Epithelial cell of esophagus (primary cell): ENCODE measurements at places on chromosomes 12 and 14.

DNA sequence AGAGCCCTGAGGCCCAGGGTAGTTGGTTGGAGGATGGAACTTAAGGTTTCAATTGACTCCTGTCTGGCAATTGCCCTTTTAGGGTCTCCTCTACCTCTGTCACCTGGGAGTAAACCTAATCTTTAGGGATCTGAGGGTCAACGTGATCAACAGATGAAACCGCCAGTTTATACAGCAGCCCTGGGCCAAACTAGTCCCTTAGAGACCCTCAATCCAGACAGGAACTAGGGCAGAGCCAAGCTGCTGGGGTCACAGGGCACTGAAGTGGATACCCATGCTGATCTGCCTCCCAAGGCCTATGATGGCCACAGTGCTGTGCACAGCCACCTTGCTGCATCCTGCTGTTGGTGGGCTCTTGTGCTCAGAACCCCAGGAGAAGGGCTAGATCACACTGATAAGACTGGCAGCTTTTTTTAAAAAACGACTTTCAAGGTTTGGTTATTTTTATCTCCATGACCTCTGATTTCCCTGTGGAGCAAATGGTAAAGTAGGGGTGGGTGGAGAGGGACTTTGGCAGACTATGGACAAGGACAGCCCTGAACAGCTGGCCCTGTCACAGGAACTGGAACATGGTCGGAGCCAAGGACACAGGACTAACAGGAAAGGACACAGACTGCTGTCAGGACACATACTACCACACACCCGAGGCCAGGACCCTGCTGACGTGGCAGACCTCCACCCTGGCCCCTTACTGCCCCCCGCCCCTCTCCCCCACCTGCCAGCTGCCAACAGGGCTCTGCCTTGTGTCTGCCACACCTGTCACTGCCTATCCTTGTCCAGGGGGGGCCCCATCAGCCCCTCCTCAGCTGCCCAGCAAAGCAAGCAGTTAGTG lies 474 bp downstream of the FITM1 start:
- DNase-seq: no peak

DNA sequence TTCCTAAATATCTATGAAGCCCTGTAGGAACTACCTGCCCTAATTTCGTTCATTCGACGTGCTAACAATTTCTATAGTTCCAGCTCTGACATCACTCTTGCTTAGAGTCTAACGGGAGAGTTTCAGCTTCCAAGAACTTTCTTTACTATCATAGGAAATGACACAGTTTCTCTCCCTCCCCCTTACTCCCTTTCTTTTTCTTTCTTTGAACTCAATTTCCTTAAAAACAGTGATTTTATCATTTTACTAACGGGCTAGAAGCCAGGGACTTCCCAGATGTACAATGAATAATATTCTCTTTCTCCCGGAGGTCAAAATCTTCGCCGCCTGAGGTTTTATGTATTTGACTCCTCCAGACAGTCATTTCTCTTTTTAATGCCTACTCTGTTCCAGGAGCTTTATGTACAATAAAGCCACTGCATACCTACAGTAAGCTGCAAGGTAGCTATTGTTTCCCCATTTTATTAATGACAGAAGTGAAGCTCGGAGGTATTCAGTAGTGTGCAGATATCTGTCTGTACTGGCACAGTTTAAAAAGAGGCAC lies 15.7 kb downstream of the SMCO2 start:
- peak; percentile 7 for DNase-seq

DNA sequence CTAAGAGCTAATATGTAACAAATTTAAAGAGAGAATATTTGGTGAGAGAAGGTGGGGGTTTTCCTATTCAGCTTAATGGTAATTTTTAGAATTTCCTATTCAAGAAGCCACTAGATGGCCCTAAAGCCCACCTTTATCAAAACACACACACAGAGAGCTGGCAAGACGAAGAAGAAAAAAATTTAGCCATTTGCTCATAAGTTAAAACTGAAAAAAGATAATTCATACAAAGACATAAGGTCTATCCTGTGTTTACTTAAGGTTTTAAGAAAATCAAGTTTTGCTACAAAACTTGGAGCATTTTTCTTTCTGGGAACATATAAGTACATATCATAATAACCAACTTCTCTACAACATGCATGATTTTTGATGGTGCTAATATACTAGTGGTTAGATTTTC lies 46.8 kb upstream of the PCED1B start:
- peak; percentile 71 for DNase-seq

GRCh38 chr14:33734387-33734786 lies 216.5 kb downstream of the EGLN3 start:
- DNase-seq: no peak

- no peak for DNase-seq
These were observed 21.8 kb downstream of the CCNK start for GRCh38 chr14:99502989-99503421.

- no peak for DNase-seq
These were observed 39.4 kb downstream of the ZFHX2 start for GRCh38 chr14:23512156-23512555.

GRCh38 chr14:71400871-71401321 lies 493.6 kb downstream of the PCNX1 start:
- DNase-seq: peak; percentile 29

- no peak for DNase-seq
These were observed 192.5 kb upstream of the PWP1 start for GRCh38 chr12:107493135-107493494.

- DNase-seq: no peak
These were observed 2.9 kb downstream of the SPX start for GRCh38 chr12:21528953-21529352.

DNA sequence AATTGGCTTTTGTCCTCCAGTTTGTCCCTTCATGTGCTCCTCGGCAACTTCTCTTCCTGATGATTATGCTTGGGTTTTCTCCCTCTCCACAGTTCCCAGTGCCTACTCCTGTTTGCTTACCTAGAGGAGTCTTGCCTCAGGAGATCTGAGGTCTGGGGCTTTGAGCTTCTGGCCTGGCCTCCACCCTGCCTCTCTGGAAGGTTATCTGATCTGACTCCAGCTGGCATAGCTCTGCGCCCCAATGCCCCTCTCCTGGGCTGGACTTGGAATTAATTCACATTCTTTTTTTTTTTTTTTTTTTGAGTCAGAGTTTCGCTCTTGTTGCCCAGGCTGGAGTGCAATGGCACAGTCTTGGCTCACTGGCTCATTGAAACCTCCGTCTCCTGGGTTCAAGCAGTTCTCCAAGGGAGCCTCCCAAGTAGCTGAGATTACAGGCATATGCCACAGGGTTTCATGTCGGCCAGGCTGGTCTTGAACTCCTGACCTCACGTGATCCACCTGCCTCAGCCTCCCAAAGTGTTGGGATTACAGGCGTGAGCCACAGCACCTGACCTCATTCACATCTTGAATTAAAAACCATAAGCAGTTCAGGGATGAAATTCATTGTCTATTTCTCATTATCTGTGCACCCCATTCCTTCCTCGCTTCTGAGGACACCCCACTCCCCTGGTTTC lies 33.5 kb downstream of the CFL2 start:
- DNase-seq: no peak

DNA sequence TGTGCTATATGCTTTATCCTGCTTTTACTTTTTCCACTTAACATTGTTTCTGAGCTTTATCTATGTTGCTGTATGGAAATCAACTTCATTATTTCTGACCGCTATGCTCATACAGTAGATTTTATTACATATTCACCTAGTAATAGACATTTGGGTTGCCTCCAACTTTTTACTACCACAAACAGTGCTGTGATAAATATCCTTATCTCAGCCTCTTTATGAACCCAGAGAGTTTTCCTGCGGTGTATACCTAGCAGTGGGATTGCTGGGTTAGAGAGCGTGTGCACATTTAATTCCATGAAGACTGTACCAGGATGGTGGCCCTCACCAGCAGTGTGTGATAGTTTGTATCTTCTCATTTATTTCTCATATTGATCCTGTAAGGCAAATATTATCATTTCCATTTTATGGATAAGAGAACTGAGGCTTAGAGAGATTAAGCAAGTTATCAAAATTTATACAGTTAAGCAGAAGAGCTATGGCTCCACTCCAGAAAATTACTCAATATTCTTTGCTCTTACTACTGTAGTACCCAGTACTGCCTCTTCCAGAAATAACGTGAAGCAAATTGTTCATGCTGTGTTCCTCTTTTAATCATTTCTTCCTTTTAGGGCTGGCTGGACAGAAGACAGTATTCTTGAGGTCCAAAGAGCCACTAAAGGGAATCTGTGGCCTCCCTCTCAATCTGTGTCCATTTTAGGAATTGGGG lies 26.3 kb upstream of the CISTR start:
- DNase-seq: no peak
